CD4-positive, CD25-positive, alpha-beta regulatory T cell (primary cell): ENCODE measurements at places on chromosomes 12 and 14. TPM values are rescaled to one million over a fixed set of nuclear protein-coding genes. Genes with fewer than 3 reads are reported as not detected.
A peak's percentile ranks its signal among the peaks of the same experiment; 100 is the strongest.

GRCh38 chr12:92784797-92785562 lies 82.2 kb downstream of the PLEKHG7 start:
- DNase-seq = peak; percentile 79
- no peak overlapping the region for H3K27ac ChIP-seq
- H3K4me3 ChIP-seq = no peak overlapping the region
- no peaks in the 10 kb centered on the region for H3K27me3 ChIP-seq
- peaks cover 7% of the 10 kb centered on the region for H3K36me3 ChIP-seq
- H3K4me1 ChIP-seq = no peaks in the 10 kb centered on the region

DNA sequence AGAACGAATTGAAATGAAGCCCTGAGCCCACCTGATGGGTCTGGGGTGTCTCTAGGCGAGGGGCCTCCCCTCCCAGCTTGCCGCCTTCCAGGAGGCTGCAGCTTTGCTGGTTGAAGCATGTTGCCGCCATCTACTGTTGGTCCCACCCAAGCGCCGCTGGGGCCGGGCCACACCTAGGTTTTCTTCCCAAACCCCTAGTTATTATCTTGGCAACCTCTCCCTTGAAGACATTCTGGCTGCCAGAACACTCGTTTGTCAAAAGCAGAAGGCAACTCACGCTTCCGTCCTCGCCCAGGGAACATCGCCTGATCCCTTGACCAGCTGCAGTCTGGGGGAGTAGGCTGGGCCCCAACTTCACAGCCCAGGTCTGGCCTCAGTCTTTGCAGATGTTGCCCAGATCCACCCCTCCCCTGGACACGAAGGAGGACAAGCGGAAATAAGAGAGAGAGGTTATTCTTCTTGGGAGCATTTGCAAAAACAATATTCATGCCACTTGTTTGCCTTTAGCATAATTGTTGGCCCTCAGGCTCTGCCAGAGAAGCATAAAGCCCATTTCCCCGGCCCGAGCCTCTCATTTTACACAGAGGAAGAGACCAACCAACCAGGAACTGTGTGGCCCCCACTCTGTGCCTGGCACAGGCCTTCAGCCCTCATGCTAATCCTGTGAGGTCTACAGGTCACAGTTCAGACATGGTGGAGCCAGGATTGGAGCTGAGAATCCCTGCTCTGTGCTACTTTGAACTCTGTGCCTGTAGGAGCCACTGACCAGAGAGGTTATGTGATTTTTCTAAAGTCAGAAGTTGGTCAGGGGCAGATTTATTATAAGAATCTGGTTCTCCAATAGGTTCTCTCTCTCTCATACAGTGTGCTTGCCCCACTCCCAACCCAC lies 6.8 kb downstream of the EMP1 start:
- no peaks in the 10 kb centered on the region for H3K36me3 ChIP-seq
- no peaks in the 10 kb centered on the region for H3K27me3 ChIP-seq
- no peak overlapping the region for H3K27ac ChIP-seq
- H3K4me3 ChIP-seq = no peak overlapping the region
- DNase-seq = no peak
- no peaks in the 10 kb centered on the region for H3K4me1 ChIP-seq

DNA sequence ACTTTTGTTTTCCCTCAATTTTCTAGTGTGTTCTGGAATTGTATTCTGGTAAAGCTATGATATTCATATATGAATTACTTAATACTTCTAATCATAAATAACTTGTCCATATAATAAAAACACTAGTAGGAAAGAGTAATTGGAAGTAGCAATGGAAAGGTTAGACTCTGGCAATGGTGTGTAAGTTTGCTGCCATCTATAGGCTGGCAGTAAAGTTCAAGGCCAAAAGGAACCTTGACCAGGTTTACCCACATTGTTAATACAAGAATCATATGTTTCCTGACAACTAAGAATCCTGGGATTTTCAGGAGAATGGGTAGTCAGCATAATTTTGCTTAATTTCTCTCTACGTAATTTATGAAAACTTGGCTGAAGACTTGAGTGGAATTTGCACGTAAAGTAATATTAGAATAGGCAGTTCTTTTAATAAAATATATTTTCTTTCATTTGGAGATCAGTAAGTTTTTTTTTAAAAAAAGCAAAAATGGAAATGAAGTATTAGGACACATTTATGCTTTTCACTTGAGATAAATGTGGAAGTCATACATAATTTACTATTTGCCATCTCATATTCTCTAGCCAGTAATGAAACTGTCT lies 926.7 kb downstream of the GALC start:
- H3K27ac ChIP-seq = no peak overlapping the region
- DNase-seq = no peak
- no peaks in the 10 kb centered on the region for H3K27me3 ChIP-seq
- H3K36me3 ChIP-seq = no peaks in the 10 kb centered on the region
- no peak overlapping the region for H3K4me3 ChIP-seq

DNA sequence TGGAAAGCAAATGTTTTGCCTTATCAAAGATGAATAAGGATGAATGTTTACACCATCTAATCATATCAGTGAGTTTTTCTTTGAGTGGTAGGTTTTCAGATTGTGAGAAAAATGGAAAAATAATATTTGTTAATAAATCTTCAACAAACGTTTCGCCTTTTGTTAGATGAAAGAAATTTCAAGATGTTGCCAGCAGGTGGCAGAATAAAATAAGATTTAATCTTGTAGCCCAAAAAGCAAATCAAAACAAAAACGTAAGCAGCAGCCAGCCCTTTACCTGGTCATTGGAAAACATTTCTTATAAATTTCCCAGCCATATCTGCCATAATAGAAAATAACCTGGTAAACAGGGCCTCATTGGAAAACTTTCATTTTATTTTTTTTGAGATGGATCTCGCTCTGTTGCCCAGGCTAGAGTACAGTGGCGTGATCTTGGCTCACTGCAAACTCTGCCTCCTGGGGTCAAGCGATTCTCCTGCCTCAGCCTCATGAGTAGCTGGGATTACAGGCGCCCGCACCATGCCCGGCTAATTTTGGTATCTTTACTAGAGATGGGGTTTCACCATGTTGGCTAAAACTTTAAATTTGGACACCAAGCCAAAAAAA lies 15.4 kb upstream of the TMEM120B start:
- H3K27ac ChIP-seq = no peak overlapping the region
- no peaks in the 10 kb centered on the region for H3K4me1 ChIP-seq
- no peaks in the 10 kb centered on the region for H3K27me3 ChIP-seq
- H3K4me3 ChIP-seq = no peak overlapping the region

GRCh38 chr14:60760644-60761364 lies 26.2 kb downstream of the MNAT1 start:
- no peak overlapping the region for H3K27ac ChIP-seq
- no peaks in the 10 kb centered on the region for H3K36me3 ChIP-seq
- no peak for DNase-seq
- H3K4me3 ChIP-seq = no peak overlapping the region

- no peak overlapping the region for H3K4me3 ChIP-seq
- no peak for DNase-seq
- H3K27me3 ChIP-seq = no peaks in the 10 kb centered on the region
- H3K27ac ChIP-seq = no peak overlapping the region
- H3K4me1 ChIP-seq = no peaks in the 10 kb centered on the region
These were observed 47.8 kb downstream of the GIT2 start for GRCh38 chr12:109948368-109948767.

Gene ACOT4
- total RNA-seq = 1.1 TPM

Gene FAM222A
- total RNA-seq = 2.3 TPM

GRCh38 chr12:88763536-88764100 lies 183.3 kb upstream of the KITLG start:
- no peaks in the 10 kb centered on the region for H3K36me3 ChIP-seq
- no peaks in the 10 kb centered on the region for H3K4me1 ChIP-seq
- no peak overlapping the region for H3K4me3 ChIP-seq
- DNase-seq = no peak

Gene SCNN1A
- 0.86 TPM for total RNA-seq
